ENCODE measurements at places on chromosomes 3 and 15.

- no peak for DNase-seq
Observed at GRCh38 chr3:158763421-158763820, 31.2 kb upstream of the RARRES1 start.

DNA sequence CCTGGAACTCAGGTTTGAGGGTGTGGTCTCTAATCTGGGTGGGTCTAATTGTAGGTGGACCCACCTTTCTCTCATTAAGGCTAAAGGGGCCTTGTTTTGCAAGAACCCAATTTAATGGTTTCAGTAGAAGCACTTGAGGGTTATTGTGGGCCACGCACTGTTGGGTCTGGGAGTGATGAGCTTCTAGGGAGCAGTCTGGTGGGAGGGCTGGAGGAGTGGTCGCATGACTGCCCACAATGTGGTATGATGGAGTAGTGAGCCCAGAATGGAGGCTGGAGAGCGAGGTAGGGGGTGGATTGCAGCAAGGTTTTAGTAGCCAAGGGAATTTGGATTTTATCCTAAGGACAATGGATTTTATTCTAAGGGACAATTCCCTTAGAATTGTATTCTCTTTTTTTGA is 2.7 kb downstream of the TATDN2 start:
- DNase-seq, result no peak

DNA sequence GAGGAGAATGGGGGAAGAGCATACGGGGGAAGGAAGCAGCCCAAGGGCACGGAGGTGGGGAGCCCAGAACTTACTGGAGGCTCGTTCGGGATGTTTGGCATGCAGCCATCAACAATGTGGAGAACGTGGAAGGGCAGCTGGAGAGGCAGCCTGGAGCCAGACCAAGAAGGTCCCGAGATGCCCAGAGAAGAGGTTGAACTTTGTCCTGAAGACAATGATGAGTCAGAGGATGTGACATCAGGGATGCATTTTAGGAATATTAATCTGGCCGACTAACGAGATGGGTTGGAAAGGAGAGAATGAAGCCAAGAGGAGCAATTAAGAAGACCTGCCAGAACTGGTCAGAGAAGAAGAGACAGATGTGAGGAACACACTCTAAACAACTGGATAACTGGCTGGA is 98.2 kb downstream of the SRGAP3 start:
- DNase-seq, result no peak

DNA sequence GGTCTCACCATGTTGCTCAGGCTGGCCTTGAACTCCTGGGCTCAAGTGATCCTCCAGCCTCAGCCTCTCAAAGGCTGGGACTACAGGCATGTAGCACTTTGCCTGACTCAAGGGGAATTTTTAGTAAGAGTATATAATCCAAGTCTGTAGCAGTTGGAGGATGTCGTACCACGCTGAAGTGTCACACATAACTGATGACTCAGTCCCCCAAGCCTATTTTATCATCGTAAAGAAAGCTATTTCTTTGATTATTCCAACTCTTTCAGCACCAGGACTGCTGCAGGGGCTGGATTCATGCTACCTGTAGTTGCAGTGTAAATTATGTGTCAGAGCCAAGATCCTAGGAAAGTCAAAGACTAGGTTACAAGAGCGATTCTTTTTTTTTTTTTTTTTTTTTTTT is 1.4 kb upstream of the PRKCI start:
- no peak for DNase-seq

GRCh38 chr3:58604031-58604430 is 26.8 kb upstream of the FAM107A start:
- DNase-seq, result no peak

DNA sequence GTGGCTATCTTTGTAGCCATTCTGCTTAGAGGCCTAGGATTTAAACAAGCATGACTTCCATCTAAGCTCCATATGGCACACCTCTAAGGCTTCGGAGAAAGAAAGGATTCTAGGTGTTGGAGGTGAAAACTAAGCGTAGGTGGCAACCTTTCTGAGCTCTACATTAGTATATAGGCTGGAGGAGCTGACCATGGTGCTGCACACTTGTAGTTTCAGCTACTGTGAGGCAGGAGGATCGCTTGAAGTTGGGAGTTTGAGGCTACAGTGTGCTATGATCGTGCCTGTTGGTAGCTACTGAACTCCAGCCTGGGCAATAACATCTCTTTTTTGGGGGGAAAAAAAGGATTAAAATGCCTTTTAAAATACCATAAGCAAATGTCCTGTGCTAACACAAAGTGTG is 7.4 kb downstream of the EAF1 start:
- no peak for DNase-seq

GRCh38 chr3:151864423-151865101 is 8.9 kb upstream of the SUCNR1 start:
- DNase-seq, result no peak

DNA sequence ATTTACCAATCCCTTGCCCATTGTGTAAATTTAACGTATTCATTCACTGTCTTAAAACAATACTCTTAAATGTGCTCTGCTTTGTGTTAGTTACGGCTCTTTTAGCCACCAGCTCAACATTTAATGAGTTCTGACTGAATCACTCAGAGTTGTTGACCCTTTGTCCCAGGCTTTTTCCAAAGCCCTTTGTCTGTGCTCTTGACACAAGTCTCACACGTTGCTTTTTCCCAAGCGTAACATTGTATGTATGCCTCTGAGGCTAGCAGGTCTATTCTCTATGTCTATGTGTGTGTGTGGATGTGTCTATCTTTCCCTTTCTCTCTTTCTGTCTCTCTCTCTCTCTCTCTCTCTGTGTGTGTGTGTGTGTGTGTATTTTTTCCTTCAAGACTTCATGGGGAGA is 435.4 kb upstream of the GOLIM4 start:
- DNase-seq, result no peak

- DNase-seq, result no peak
Observed at GRCh38 chr15:38048001-38048455, 113.6 kb downstream of the TMCO5A start.

- no peak for DNase-seq
Observed at GRCh38 chr3:193857996-193858395, 265.0 kb downstream of the OPA1 start.

DNA sequence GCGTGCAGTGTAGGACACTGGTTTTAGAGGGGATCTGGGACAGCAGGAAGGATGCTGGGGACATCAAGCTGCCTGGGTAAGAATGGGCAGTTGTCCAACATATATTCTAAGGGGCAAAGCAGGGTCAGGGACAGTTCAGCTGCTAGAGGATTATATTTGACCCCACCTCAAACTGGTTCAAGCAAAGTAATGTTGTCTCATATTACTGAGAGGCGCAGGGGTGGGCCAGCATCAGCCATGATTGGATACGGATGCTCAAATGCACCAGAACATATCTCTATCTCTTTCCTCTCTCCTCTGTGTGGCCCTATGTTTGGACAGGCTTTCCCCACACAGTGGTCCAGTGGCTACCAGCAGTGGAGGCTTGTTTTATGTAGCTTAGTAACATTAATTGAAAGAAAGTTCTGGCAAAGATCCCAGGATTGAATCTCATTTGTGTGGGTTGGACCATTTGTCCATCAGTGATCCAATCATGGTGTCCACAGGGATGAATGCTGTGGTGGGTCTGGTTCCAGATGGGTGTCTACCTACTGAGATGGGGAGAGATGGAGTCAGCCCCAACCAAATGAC is 49.8 kb upstream of the RGMA start:
- no peak for DNase-seq

DNA sequence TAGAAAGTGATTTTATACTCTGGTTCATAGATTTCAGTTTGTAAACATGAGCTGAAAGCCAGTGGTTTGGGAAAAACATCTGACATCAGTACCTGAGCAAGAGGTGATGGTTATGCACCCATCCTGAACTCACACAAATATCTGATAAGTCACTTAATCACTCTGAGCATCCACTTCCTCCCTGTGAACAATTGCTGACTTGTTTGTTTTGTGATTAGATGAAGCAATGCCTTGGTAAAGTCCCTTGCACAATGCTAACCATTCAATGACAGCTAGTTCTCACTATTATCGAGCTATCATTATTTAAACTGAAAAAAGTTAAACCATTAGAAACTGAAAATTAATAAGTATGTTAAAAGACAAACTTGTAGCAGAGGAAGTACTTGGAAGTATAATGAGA is 303.0 kb downstream of the PLOD2 start:
- DNase-seq, result no peak

GRCh38 chr3:71378509-71378908 is 205.0 kb downstream of the FOXP1 start:
- no peak for DNase-seq

GRCh38 chr3:128098234-128098633 is 25.4 kb downstream of the RUVBL1 start:
- DNase-seq, result no peak

DNA sequence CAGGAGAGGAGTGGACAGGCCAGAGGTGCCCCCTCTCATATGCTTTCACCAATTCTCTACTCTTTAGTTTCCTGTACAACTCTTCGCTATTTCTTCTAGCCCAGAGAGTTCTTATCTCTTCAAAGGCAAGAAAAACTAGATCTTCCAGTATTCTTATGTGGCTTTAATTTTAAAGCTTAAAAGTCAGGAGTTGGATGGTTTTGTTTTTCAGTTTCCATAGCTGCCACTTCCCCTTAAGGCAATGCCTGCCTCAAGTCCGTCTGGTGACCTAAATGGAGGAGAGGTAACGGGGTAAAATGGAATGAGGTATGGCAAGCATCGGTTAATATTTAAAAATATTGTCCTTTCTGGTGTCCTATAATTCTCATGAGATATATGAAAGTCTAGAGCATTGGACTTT is 11.4 kb upstream of the VGLL3 start:
- DNase-seq, result no peak

DNA sequence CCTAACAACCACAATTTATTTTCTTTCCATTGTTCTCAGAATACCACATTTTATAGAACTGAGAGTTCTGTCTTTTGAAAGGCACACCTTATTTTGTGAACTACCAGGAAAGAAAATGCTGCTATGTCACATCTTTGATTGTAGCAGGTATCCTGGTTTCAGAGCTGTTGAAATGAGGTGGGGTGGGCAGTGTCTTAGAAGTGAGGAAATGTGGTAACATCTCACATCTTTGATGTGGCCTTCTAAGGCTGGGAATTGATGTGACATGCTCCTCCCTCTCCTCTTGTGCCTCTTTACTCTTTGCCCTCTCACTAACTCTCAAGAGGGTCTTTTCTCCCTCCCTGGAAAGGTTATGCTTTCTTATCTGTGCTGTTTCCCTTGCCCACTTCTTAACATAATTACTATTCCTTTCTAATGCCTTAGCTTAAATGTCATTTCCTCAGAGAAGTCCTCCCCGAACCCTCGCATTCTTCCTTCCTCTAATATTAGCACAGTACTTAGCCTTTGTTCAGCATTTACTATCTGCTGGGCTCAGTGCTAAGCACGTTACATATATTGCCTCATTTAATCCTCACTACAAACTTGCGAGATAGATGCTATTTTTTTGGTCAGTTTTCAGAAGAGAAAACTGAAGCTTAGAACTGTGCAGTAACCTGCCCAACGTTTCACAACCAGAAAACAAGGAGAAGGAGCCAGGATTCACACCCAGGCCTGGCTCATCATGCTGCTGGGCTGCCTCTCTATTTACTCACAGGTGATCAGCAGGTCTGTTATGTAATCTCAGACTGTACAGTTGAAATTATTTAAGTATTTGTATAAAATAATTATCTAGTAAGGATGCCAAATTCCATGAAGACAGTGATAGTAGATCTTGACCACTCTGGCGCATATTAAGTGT is 24.0 kb upstream of the SPTSSB start:
- no peak for DNase-seq

GRCh38 chr15:79315623-79316328 is 4.9 kb downstream of the TMED3 start:
- DNase-seq, result no peak

- DNase-seq, result no peak
Observed at GRCh38 chr3:142604940-142605339, 8.7 kb downstream of the PLS1 start.

DNA sequence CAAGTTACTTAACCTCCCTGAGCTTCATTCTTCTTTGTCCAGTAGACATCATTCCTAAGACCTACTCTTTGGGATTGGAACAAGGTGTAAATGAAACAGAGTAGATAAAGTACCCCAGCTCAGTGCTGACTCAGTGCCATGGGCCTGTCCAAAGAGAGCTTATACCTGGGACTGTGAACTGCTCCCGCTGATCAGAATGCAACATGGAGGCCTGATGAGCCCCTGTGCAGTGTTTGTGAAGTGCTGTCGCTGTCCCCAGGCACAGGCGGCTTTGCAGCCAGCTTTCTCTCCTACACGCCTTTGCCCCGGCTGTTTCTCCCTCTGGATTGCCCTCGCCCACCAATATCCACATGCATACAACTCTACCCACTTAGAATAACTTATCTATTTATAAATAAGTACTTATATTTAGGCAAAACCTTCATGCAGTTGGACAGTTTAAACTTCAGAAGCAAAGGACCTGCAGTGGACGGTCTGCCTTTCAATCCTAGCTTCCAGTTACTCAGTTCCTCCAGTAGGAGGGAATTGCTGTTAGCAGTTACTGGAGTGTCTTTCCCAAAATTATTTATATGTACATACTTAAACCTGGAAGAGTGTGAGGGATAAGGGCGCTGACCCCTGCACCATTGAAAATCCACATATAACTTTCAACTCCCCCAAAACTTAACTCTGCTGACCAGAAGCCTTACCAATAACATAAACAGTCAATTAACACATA is 80.0 kb downstream of the CORO2B start:
- DNase-seq, result no peak

DNA sequence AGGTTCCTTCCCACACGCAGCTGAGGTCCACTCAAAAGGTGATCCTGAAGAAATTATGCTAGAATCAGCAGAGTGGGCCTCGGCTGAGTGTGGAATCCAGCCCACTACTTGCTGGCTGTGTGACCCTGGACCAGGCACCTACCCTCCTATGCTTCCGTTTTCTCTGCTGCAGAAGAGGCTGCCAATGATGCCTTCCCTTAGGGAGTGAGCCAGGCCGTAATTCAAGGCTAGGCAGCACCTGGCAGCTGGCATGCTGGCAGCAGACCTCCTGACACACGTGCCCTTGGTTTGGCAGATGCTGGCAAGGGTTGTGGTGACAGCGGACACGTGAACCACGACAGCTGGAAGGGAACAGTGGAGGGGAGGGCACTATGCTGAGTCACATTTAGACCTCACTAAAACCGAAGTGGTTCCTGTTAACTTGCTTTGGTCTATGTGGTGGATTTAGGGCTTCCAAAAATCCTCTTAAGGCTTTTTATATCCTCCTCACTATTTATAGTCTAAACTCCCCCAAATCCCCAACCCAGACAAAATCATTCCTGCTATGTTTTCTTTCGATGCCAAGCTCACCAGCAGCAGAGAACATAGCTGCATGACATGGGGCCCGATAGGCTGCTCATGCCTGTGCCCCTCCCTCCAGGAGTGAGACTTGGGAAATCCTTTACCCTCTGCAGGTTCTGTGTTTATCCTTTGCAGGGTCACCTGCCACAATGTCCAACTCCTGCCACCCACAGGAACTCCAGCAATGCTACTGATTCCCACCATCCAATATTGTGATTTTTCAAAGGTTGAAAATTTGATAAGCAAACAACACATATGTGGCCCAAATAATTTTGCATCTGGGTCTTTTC is 10.6 kb upstream of the PCSK6 start:
- DNase-seq, result peak; percentile 46
